ENCODE measurements at places on chromosomes 2 and 18. TPM values are rescaled to one million over a fixed set of nuclear protein-coding genes. Genes with fewer than 3 reads are reported as not detected.

- no peak for DNase-seq
Measured at GRCh38 chr18:54805571-54806334, 22.5 kb upstream of the RAB27B start.

GRCh38 chr2:75808793-75809535 lies 98.2 kb upstream of the GCFC2 start:
- DNase-seq, result no peak

GRCh38 chr18:3148930-3149535 lies 70.7 kb downstream of the MYOM1 start:
- DNase-seq, result no peak

DNA sequence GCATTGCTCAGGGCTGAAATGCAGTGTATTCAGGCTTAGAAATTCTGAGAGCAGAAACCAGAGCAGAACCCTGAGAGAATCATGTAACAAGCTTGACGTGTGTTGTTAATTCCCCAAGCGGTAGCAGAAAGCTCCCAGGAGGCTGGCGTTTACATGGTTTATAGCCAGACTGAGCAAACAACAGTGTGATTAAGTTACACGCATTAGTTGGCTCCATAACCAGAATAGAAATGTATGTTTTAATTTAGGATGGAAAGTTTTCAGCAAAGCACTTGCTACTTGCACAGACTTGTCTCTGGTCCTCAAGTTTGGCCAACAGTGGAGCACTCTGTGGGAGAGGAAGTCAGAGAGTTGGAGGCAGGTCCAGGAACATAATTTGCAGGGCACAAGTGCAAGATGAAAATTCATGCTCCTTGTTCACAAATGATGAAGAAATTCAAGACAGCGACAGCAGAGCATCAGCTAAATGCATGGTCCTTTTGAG lies 69.3 kb downstream of the MAPK4 start:
- no peak for DNase-seq

GRCh38 chr18:66764230-66764629 lies 160.3 kb upstream of the CDH19 start:
- no peak for DNase-seq

GRCh38 chr2:31428001-31428418 lies 13.5 kb upstream of the XDH start:
- DNase-seq, result no peak

- no peak for DNase-seq
Measured at GRCh38 chr2:210913461-210913860, 357.1 kb downstream of the CPS1 start.

DNA sequence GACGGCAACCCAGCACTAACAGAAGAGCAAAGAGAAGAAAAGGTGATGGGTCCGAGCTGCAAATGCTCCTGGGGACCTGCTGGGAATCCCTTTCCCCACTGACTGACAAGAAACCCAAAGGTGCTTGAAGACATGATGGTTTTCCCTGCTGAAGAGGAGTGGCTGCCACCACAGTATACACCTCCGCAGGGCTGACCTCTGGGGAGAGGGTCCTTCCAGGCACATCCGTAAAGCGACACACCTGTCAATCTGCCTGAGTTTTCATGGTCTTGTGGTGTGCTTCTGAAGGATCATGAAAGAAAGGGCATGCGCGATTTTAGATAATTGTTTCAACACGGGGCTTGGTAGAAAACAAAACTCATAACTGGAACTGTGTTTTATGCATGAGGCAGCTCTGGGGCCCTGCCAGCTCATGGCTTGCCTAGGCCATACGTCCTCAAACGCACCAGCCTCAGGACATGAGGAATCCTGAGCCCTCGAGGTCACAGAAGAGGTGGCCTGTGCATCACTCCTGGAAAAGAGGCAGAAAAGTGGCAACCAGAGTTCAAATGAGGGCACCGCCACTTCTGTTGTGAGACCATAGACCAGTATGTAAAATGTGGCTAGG lies 51.8 kb downstream of the SERTAD2 start:
- no peak for DNase-seq

DNA sequence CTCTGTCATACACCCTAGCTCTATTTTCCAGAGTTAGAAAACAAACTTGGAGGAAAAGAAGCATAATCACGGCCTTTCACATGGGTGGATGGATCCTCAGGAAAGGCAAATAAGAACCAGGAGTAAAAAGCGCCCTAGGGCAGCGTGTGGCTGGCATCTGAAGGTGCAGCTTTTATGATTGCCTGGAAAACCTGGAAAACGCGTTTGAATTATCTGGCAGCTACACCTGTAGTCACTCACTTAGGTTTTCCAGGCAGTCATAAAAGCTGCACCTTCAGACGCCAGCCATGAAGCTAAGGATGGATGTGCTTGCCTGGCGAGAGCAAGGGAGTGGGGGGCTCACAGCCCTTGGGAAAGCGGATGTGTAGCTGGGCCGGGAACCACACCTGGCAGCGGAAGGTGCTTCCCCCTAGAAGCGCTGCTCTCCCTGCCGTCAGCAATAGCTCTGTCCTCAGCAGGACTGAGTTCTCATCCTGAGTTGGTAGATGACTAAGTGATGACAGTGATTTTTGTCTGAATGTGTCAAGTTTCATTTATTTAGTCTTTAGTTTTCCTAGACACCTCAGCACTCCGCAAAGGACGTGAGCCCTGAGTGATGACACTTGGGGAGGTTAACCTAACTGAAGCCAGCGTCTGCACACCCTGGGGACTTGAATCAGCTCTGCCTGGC lies 82.0 kb downstream of the DCDC2C start:
- DNase-seq, result no peak

GRCh38 chr2:68512326-68512725 lies 44.9 kb downstream of the APLF start:
- no peak for DNase-seq

GRCh38 chr2:218291318-218292047 lies 820 bp downstream of the TMBIM1 start:
- DNase-seq, result no peak

The ALLC gene
- total RNA-seq, result 0.81 TPM

DNA sequence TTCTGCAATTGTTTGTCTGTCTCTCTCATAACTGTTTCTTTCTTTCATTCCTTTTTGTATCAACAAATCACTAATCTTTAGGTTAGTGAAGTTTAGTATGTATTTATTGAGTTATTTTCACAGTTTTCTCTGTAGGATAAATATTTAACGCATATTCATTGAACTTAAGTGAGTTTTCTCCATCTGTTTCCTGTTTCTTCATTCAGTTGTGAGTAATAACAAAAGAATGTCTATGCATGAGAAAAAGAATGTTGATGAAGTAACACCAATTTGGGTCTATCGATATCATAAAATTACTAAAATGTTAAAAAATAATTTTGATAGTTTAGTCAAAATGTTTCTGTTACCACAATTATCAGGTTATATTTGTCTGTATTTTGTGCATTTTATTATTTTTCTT lies 948.0 kb downstream of the DSC3 start:
- DNase-seq, result no peak

- DNase-seq, result no peak
Measured at GRCh38 chr2:180000434-180000833, 6.7 kb downstream of the CWC22 start.

GRCh38 chr2:43634604-43635306 lies 2.3 kb upstream of the PLEKHH2 start:
- DNase-seq, result no peak

The ASXL3 gene
- total RNA-seq, result 12.2 TPM

- DNase-seq, result no peak
Measured at GRCh38 chr2:228094377-228094921, 87.0 kb downstream of the SPHKAP start.

DNA sequence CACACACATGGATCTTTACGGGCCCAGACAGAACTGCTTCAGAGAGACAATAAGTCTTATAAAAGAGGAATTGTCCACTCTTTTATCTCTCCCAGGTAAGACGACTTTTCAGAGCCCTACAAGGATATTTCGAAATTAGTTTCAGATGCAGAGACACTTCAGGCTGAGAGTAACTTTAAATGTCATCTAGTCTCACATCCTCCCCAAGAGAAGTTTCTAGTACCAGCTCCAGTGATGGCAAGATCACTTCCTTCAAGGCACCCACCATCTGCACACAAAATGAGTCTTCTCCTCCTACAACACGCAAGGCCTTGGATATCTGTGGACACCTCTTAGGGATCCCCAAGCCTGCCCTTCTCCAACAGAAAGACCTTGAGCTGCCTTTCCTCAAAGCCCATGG lies 39.0 kb upstream of the KLHL29 start:
- no peak for DNase-seq

GRCh38 chr2:147330925-147331324 lies 513.9 kb upstream of the ACVR2A start:
- DNase-seq, result no peak

- DNase-seq, result peak; percentile 63
Measured at GRCh38 chr2:74447230-74447999, 5.7 kb upstream of the RTKN start.

DNA sequence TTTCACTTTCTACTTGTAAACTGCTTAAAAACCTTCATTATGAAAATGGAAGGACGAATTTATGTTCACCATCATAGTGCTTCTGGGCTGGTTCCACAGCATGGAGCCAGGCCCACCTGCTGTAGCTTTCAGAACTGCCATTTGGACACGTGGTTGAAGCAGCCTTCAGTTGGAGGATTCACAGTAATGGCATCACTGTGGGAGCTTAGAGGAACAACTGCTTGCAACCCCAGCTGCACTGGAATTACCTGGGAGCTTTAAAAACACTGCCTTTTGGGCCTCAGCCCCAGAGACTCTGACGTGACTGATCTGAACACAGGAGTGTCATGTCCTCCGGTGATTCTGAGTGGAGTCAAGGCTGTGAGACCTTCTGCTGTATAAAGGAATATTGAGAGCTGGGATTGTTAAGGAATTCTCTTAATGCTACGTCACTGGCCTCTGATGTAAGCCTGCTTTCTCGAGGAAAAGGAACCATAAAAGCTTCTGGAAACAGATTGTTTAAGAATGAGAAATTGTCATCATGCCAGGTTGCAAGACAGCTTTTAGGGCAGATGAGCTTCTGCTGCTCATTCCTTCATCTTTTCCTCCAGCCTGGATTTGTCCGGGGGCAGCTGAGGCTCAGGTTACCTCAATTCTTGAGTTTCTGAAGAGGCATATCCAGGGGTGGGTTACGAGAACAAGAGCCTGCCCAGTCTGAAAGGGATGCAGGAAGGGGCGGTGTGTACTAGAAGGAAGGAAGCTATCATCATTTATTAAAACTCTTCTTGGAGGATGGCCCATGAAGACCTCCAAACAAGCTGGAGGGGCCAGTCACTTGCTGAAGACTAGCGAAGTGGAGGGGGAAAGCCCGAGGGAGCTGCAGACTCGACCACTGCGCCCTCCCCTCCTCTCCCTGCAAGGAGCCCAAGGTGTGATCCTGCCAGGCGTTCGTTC lies 1.3 kb upstream of the IL1R1 start:
- DNase-seq, result no peak

GRCh38 chr2:155157711-155158110 lies 459.2 kb downstream of the KCNJ3 start:
- DNase-seq, result no peak

GRCh38 chr2:109701362-109701761 lies 87.2 kb downstream of the SOWAHC start:
- no peak for DNase-seq

DNA sequence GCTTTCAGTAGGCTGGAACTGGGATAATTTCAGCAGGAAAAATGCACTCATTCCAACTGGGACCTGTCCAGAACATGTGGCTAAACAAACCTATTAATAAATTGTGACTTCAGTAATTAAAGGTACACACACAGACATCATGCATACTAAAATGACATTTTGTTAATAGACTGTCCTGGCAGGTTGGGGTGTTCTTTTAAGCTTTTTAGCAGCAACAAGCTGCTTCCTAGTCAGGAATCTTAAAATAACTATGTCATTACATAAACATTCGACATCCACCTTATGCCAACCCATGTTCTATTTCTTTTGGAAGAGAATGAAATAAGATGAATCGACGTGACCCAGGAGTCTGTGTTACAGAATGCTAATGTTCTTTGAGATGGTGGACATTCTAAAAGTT lies 435.7 kb downstream of the TXNL1 start:
- no peak for DNase-seq

DNA sequence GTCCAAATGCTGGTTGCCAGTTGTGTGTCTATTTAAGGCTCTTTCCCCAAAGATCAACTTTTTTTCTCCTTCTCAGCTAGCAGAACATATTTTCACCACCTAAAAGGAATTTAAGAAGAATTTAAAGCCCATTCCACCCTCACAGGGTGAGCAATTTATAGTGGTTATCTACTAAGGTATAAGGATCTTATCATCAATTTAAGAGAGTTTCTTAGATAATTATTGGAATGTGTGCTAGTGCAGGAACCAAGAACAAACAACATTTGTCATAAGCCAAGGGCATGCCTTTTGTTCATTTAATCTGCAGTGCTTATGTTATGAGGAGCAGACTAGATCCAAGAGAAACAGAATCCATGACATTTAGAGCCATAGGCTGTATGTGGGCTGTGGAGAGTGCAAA lies 37.2 kb downstream of the NLRC4 start:
- no peak for DNase-seq

DNA sequence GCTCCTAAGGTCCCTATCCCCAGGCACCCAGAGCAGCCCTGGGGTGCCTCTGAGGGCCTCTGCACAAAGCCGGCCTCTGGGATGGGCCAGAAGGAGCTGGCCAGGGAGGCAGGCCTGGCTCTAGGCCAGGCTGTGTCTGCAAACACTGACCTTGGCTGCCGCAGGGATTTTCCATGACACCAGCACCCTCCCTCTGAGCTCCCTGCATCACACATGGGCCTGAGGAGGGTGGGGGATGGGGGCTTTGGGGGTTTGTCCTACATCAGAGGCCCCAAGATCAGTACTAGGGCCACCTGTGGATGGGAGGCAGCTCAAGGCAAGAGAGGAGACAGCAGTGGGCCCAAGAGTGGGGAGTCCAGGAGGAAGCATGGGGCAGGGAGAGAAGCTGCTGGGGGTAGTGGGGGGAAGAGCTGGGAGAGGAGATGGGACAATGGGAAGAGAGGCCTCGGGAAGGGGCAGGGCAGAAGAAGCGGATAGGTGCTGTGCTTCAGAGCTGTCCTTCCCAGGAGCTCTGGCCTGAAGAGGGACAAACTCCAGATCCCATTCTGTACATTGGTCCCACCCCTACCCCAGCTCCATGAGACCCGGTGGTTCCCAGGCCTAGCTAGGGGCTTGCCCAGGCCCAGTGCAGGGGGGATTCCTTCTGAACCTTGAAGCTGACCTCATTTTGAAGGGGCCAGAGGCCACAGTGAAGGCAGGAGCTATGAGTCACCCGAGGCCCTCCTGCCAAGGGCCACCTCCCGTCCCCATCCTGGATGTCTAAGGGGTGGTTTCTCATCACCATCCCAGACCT lies 28.0 kb downstream of the KCNK3 start:
- peak; percentile 81 for DNase-seq

DNA sequence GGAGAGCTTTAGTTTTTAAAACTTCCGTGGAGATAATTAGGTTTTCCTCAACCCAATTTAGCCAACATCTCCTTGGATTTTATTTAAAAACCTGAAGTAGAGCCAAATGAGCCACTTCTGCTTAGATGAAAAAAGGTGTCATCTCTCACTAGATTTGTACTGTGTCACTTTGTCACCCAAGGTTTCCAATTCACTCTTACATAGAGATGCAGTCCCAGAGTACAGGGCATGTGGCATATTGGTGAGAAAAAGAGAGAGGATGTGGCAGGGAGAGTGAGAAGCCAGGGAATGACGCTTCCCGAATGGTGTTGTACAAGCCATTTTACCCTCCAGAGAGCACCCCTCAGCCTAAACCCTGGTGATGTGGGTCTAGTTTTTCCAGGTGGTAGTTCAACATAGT lies 44.4 kb upstream of the CTLA4 start:
- no peak for DNase-seq

GRCh38 chr2:162824304-162824703 lies 14.3 kb downstream of the KCNH7 start:
- no peak for DNase-seq

GRCh38 chr2:189020179-189020578 lies 46.0 kb downstream of the COL3A1 start:
- no peak for DNase-seq
